Kidney glomerular epithelial cell (primary cell): ENCODE measurements at places on chromosomes 5 and 9.

DNA sequence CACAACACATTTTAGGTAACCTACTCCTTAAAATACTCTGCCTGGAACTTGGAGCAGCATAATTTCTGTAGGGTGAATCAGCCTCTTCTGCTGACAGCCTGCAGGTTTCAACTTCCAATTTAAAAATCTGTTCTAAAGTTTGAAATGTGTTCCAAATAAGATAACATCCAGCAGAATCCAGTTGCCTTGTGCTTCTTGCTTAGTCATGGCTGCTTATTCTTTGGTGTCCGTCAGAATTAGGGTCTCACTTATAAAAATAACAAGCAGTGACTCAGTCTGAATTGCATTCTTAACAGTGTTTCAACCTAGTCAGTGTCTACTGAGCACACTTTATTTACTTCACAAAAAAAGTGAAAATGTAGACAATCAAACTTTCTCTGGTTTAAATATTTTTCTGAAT is 3.7 kb downstream of the CDH6 start:
- DNase-seq, result peak; percentile 45

DNA sequence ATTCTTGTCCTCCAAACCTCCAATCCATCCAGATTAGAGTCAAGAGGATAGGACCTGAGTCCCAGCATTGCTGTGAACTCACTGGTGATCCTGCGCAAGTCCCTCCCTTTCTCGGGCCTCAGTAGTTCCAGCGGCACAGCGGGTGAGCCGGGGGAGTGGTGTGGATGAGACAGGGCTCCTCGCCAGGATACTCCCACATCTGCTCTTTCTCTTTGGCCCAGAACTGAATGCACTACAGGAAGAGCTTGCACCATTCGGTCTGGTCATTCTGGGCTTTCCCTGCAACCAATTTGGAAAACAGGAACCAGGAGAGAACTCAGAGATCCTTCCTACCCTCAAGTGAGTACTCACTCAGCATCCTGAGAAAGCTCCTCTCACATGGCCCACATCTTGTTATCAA is 6.3 kb downstream of the GPX3 start:
- no peak for DNase-seq

DNA sequence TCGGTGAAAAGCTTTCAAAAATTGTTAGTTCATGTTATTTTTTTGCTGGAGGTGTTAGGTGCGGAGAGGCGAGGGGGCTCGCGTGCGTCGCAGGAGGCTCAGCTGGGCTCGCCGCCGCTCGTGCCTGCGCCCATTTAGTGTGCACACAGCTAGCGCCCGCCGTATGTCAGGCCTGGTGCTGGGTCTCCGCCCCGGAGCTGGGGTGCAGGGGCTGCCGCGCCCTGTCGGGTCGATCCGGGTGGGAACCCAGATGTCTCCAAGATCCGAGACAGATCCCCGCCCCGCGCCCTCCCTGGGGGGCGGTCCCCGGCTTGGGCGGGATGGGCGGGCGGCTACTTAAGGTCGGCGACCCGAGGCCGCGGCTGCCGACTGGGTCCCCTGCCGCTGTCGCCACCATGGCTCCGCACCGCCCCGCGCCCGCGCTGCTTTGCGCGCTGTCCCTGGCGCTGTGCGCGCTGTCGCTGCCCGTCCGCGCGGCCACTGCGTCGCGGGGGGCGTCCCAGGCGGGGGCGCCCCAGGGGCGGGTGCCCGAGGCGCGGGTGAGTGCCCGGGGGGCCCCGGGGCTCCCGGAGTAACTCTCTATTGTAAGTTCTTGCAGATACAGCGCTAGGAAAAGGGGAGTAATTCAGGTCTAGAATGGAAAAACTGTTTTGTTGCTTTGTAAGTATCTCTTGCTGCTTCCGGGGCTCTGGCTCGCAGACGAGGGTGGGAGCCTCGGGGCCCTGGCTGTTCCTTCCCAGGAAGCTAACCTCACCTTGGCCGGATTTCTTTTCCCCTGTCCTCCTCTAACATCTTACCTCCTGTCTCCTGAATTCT is 31.7 kb downstream of the GSN start:
- peak; percentile 10 for DNase-seq

DNA sequence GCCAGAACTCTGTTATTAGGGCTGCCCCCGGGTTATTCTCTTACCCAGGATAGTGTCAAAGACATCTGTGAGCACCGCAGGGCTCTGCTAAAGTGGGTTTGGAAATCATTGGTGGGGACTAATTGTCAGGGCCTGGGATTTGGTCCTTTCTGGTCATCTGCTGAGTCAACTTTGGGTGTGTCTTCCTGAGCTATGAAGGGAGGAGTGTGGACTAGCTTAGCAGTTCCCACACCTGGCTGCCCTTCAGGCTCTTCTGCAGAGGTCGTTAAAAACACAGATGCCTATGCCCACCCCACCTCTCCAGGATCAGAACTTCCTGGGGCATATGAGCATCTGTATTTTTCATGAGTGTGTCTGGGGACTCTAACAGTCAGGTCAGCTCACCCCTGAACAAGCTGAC is 352.2 kb downstream of the SLIT3 start:
- DNase-seq, result no peak

GRCh38 chr9:101270302-101270701 is 114.5 kb downstream of the BAAT start:
- DNase-seq, result no peak

DNA sequence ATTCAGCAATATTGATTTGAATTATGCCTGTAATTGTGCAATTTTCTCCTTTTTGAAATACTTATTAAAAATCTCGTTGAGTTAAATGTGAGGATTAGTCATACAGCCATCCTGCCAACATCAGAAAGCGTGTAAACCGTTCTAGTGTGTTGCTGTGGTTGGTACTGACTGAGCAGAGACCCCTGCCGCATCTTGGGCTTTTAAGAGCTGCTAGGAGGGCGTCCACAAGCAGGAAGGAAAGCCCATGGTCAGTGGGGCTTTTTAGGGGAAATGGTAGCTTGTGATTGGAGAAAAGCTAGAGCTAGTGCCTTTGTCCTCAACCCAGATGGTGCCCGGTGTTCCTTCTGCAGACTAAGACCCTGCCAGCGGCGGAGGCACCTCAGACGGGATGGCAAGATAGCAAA is 1.3 kb downstream of the SDHA start:
- DNase-seq, result no peak

- DNase-seq, result no peak
These were observed 3.8 kb downstream of the RFX3 start for GRCh38 chr9:3521966-3522365.

- peak; percentile 12 for DNase-seq
These were observed 746.7 kb upstream of the TYRP1 start for GRCh38 chr9:11946531-11946930.

DNA sequence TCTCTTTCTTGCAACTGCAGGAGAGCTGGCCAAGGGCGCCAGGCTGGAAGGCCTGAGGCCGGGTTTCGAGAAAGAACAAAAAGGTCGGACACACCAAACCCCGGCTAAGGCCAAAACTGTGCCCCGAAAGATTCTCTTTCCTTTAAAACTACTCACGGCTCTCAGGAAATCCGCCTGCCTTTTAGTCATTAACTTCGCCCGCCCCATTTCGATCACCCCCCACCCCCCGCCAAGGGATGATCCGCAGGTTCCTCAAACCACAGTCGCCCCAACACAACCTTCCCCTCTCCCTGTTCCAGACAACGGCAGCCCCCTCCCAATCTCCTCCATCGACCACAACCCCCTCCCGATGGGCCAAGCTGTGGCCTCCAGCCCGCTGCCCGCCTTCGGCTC is 536 bp downstream of the FEM1C start:
- DNase-seq, result no peak

GRCh38 chr9:26947736-26948135 is 694 bp upstream of the PLAA start:
- no peak for DNase-seq

DNA sequence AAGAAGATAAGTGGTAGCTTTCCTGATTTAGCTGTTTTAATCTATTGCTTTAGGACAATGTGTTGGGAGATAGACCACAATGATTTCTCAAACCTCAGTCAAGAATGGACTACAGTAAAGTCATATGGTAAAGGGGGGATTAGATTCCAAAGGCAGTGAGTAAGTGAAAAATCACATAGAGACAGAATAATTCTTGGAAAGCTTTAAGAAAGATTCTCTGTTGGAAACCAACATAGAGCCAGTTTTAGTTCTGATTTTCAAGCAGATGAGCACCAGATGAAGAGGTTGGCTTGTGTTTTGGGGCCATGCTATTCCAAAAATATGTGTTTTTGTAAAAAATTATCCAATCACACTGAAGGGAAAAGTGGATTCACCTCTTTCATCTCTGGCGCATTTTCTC is 256.8 kb upstream of the RPS23 start:
- DNase-seq, result no peak

- DNase-seq, result no peak
These were observed 1.8 kb downstream of the FEM1C start for GRCh38 chr5:115542651-115543364.

DNA sequence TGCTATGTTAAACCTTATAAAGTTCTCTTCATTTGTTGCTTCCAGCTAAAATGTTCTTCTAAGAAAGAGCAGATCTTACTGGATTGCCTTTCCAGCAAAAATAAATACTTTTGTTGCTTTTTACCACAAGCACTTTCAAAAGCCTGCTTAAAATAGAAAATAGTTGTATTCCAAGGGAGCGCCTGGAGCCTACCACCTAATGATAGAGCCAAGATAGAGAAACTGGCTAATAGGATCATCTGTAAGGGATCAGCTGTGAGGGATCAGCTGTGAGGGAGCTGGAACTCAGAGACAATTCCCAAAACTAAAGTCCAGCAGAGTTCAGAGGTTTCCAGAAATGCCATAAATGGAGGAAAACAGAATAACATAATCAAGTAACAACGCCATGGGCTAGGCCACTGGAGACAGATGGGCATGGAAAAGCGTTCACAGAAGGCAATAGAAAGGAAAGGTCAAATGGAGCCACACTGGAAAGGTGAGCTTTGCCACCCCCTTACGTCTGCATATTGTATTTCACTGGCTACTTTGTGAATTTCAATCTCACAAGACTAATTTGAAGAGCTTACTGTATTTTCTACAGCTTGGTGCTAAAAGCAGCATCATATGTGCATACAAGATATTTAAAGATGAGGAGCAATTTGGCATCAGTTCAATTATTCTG is 140.6 kb upstream of the TLE4 start:
- no peak for DNase-seq

DNA sequence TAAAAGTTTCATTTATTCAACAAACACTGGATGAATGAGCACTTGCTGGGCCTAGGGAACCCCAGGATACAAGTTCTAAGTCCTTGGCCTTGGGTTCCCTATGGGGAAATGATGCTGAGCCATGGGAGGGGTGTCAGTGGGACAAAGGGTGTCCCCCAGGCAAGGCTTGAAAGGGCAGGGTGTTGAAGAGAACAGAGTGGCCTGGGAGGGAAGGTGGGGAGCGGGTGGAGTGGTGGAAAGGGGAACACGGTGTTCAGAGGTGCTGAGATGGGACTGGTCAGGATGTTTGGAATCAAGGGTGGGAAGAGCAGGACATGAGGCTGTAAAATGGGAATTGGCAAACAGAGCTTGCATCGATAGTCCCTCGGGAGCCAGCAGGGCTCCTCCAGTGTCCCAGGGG is 61.8 kb downstream of the PPARGC1B start:
- no peak for DNase-seq

DNA sequence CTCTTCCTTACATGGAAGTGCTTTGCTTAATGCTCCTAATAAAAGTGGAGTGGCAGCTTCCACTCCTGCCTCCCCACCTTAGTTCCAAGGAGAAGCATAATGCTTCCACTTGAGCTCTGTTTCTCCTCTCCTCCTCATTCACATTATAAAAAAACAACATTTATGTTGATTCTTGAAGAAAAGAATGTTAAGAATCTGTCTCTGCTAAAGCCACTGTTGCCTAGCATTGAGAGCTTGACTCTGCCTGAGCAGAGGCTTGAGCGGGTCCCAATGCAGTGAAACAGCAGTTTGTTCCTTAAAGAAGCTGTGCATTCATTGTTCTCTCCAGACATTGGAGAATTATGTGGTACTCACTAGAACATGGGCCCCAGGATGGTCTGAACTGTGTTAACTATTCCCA is 101.5 kb upstream of the GHR start:
- no peak for DNase-seq

- no peak for DNase-seq
These were observed 73.7 kb upstream of the MTAP start for GRCh38 chr9:21728781-21729180.

- no peak for DNase-seq
These were observed 59.2 kb downstream of the IPPK start for GRCh38 chr9:92610470-92611420.

DNA sequence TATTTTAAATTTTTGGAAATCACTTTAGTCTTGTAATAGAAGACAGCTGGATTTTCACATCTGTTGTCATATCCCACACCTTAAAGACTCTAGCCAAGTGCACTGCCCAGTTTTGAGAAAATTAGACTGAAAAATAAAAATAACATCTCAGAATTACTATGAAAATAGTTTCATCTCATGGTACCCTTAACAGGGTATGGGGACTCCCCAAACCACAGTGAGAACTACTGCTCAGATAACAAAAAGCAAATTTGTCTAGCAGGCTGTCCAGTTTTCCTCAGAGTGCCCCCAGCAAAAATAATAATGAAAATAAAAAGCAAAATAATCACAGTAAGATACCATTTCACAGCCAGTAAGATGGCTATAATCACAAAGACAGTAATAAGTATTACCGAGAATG is 6.5 kb downstream of the UBQLN1 start:
- DNase-seq, result no peak

DNA sequence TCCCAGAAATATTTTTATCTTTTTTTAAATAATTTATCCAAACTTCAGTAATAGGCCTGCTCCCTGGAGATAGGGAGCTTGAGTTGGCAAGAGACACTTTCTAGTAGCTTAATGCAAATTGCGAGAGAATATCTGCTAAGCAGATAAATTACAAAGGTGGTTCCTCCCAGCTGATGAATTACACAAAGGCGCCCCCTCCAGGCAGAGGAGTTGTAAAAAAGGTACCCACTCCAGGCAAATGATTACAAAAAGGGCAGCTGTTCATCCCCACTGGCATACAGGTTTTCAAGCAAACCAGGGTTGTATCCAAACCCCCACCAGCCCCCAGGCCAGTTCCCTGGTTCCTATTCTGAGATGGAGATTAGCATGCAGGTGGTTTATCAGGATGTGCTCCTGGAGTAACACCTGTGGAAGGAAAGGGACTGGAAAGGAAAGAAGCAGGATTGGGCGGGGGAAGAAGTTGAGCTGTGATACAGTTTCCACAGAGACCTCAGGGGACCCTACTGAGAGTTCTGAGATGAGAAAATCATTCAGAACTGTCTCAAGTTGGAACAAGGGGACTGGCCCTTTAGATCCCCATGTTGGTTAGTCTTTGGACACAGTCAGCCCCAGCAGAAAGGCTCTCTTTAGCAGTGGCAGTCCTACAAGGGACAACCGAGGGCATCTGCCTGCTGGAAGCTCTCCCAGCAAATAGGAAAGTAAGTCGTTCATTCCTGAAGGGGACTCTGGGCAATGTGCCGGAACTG is 25.5 kb downstream of the ESM1 start:
- peak; percentile 19 for DNase-seq

- DNase-seq, result no peak
These were observed 207.2 kb upstream of the DAB2 start for GRCh38 chr5:39631958-39632357.

- no peak for DNase-seq
These were observed 40.9 kb downstream of the PAM start for GRCh38 chr5:102796009-102796408.

DNA sequence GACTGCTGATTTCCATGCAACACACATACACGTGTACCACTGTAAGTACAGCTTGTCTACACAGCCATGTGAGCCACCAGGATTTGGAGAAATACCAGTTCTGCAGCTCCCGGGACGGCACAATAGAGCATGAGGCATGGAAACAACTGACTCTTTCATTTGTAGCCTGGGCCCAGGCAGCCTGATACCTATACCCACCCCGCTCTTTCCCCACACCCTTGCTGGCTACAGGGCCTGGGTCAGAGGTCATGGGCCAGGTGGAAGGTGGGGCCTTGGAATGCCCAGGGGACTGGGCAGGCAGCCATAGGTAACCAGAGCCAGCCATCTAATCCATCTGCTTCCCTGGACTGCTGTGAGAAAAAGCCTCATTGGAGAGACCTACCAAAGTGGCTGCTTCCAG is 39.0 kb upstream of the ZSWIM6 start:
- no peak for DNase-seq
